ENCODE measurements at places on chromosomes 3 and 15. TPM values are rescaled to one million over a fixed set of nuclear protein-coding genes. Genes with fewer than 3 reads are reported as not detected.

Gene C3orf49
- not detected for total RNA-seq

Gene ARID3B
- 2.9 TPM for total RNA-seq

Gene SAMMSON
- not detected for total RNA-seq

Gene CCR3
- not detected for total RNA-seq
